ENCODE measurements at places on chromosomes 4 and X. TPM values are rescaled to one million over a fixed set of nuclear protein-coding genes. Genes with fewer than 3 reads are reported as not detected.

The HGFAC gene
- 0.10 TPM for total RNA-seq

The GAGE12E gene
- total RNA-seq = not detected

The ATP2B3 gene
- total RNA-seq = not detected

The MAB21L2 gene
- total RNA-seq = 52.5 TPM

DNA sequence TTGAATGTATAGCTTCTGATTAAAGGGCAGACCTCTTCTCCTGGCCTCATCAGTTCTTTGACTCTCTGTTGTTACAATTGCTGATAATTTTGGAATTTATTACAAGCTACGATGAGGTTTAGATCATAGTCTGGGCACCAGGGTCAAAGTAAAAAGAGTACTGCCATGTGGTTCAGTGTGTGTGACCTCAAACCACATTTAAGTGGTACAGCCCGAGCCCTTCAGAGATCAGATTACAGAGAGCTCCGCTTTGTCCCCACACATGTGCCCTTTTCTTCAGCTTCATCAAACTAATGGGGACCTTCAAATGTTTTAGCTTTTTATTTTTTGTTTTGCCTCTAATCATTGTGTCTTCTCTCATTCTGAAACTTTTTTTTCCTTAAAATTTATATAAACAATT is 37.1 kb downstream of the SPANXN2 start:
- DNase-seq = no peak

GRCh38 chrX:103175944-103176753 is 38.8 kb upstream of the BEX4 start:
- peak; percentile 36 for DNase-seq

GRCh38 chr4:128502818-128503527 is 215.4 kb upstream of the PGRMC2 start:
- no peak for DNase-seq

DNA sequence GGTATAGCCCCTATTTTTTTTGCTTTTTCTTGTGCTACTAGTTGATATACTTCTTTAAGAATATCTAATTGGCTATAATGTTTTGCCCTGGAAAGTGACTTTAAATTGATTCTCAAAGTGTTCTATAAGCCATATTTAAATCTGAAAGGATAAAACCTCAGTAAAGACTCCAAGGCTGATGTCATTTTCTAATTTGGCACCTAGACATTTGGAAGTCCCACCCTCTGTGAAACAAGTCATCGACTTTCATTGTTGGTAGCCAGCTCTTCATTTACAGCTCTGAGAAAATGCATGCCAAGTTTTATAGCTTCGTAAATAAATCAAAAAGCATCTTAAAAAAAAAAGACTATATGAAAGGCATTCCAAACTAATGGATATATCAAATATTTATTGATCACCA is 18.0 kb upstream of the STAG2 start:
- DNase-seq = no peak

GRCh38 chr4:175776217-175776616 is 35.8 kb downstream of the GPM6A start:
- no peak for DNase-seq

- no peak for DNase-seq
Observed at GRCh38 chr4:14669371-14669770, 332.9 kb upstream of the CPEB2 start.

GRCh38 chr4:169620880-169621248 is 486 bp downstream of the CLCN3 start:
- DNase-seq = no peak

- no peak for DNase-seq
Observed at GRCh38 chr4:139858436-139859205, 193.0 kb downstream of the MGST2 start.

GRCh38 chrX:154542723-154543424 is 3.8 kb downstream of the G6PD start:
- DNase-seq = peak; percentile 75

- DNase-seq = peak; percentile 84
Observed at GRCh38 chrX:38052096-38052495, 45.7 kb downstream of the SYTL5 start.

DNA sequence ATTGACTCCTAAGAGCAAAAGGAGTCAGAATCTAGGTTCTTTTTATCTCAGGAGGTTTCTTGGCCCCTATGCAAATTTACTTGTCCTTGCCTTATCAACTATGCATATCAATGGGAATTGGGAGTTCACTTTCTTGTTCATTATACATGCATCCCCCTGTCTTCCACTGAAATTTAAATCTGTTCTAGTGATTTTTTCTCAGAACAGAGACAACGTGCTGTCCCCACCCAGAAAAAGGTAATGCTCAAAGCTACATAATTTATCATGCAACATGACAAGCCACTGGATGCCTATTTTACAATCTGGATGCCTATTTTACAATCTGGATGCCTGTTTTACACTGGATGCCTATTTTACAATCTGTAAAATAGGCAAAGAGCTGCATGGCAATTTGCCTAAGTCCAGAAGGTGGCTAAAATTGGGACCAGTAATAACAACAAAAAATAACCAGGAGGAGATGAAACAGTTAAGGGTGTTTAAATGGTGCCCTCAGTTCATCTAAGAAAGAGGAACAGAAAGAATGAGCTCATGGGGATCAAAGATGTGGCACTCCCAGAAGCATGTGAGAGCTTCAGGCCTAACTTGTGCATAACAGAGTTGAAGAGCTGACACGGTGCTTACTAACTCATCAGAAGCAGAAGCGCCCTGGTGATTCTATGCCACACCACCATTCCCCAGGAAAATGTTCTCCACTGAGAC is 537.8 kb upstream of the BOD1L1 start:
- DNase-seq = no peak

GRCh38 chr4:128917781-128918180 is 108.3 kb downstream of the JADE1 start:
- DNase-seq = no peak

DNA sequence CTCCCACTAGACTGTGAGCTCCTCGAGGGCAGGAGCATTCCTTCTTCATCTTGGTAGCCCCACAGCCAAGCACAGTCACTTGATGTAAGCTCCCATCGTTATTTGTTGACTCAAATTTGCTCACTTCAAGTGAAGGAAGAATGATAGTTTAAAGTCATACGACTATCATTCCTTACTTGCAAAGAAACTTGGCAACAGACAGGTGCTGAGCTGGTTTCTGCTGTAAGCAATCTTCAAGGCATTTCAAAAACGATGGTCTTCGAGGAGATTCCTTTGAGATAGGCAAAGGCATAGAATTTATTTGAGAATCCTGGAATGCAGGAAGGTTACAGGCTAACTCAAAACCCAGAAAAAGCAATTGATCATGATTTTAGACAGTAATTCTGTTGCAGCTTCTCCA is 64.8 kb downstream of the QDPR start:
- no peak for DNase-seq

- DNase-seq = no peak
Observed at GRCh38 chr4:87707279-87707918, 57.3 kb downstream of the DMP1 start.

DNA sequence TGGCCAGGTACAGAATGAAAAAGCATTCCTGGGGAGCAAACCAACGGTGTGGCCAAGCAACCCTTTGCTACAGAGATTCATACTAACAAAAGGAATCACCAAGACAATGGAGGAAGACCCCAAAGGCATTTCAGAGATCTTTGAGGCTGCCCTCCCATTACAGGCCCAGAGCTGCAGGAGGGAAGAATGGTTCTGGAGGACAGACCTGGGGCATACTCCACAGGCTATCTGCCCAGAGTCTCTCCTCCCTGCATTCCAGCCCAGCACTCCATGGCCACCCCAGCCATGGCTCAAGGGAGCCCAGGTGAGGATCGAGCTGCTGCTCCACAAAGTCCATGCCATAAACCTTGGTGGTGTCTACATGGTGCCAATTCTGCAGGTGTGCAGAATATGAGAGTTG is 81.9 kb downstream of the ATP11C start:
- DNase-seq = no peak

DNA sequence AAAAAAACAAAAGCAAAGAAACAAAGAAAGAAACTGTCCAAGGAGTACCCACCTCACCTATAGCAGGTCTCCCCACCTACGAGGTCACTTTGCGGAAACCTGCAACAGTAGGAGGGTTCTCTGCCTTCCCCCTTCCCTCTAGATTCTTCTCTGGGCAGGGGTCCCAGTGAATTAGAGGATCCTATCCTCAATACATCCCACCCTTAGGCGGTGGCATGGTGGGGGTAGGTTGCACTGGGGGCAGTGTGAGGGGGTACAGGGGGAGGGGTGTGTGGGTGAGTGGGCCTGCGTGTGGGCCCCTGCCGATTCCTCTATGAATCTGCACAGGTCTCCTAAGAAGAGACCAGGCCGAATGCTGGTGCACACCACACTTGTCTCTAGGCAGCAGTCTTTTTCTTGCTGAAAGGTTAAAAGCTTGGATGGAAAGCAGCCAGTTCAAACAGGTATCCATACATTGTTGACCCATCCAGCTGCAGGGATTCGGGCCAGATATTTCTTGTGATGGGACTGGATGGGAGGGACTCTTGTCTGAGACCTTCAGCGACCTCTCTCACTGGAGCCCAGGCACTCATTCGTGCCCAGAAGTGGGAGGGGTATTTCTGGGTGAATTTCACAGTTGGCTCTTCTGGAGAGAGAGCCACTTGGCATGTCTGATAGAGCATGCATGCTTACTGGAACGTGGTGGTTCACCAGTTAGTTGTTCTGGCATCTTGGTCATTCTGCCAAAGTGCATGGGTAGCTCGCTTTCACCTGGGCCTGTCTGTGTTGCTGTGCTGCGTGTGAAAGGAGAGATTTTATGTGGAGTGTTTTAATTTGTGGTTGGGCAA is 65.6 kb downstream of the NBDY start:
- no peak for DNase-seq

All from H4 (cell line).